ENCODE measurements at places on chromosomes 5 and 9.

- DNase-seq = no peak
Observed at GRCh38 chr9:127950513-127951289, 13.0 kb upstream of the DPM2 start.

- no peak for DNase-seq
Observed at GRCh38 chr9:113148781-113149510, 1.9 kb upstream of the SLC31A2 start.

- DNase-seq = no peak
Observed at GRCh38 chr5:114243972-114244317, 117.9 kb upstream of the KCNN2 start.

- no peak for DNase-seq
Observed at GRCh38 chr9:87010626-87011025, 63.3 kb upstream of the GAS1 start.

GRCh38 chr5:143217804-143218160 is 185.7 kb downstream of the NR3C1 start:
- no peak for DNase-seq

- peak; percentile 8 for DNase-seq
Observed at GRCh38 chr9:88313364-88314220, 74.7 kb upstream of the SPIN1 start.

- no peak for DNase-seq
Observed at GRCh38 chr9:2480255-2480837, 141.2 kb upstream of the VLDLR start.

GRCh38 chr9:90544488-90544887 is 98.1 kb downstream of the DIRAS2 start:
- no peak for DNase-seq

GRCh38 chr9:132059361-132059760 is 20.3 kb downstream of the MED27 start:
- DNase-seq = no peak

- DNase-seq = no peak
Observed at GRCh38 chr5:65084795-65085515, 316.2 kb downstream of the CWC27 start.

GRCh38 chr9:106964329-106964728 is 101.4 kb downstream of the ZNF462 start:
- no peak for DNase-seq

DNA sequence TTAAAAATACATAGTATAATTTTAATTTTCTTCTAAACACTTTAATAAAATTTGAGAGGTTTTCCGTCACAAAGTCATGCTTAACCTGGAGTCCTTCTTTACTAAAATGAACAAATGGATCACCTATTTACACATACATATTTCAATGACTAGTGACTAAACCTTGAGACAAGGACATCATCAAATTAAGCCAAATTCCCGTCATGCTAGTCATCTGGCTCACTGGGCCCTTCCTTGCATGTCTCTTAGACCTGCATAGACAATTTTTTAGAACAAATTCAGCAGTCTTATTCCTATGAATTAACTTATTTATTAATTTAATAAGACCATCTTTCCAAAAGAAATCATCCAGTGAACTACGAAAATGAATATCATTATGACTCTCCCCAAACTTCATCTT is 26.6 kb downstream of the ERAP2 start:
- DNase-seq = no peak

DNA sequence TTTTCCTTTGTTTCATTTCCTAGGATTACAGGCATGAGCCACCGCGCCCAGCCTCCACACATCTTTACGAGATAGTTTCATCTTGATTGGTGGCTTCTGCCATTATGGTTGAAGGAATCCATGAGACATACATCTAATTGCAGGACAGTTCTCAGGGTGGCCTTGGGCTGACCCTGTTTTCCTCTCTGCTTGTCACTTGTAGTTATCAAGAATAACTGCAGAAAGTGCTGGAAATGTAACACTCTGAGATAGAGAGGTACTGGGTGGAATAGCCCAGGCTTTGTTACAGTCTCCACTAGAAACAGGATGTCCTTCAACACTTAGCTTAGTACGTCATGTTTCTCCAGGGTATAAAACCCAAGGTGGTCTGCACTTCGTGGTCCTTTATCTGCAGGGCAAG is 10.7 kb downstream of the UGT3A2 start:
- no peak for DNase-seq

GRCh38 chr5:96734871-96735325 is 72.7 kb downstream of the CAST start:
- no peak for DNase-seq

DNA sequence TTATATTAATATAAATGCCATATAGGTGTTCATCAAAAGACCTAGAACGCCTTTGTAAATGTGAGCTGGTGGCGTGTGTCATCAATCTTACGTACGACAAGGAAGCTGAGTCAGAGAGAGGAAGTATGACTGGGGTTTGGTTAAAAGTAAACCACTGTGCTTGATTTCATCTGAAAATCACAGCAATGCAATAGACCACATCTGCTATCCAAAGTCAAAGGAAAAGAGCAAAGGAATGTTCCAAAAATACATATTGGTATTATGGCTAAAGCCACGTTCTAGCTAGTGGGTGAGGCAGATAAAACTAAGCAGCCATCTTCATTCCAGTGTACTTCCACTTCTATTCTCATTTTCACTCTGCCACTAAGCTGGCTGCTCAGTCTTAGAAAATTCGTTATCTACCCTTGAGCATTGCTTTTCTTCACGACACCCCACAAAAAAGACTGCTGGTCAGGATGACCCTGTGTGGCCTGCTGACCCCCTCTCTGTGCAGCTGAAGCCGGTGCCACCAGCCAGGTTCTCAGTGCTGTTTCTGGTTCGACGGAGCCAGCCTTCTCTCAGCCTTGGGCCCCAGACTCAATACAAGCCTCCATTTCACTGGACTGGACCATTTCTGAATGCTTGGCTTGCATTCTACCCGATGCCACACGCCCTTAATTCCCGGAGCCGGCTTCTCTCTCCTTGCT is 23.8 kb downstream of the SHC3 start:
- no peak for DNase-seq

GRCh38 chr5:157502143-157502647 is 42.2 kb downstream of the NIPAL4 start:
- no peak for DNase-seq
